IMR-90 (cell line): ENCODE measurements at places on chromosomes 3 and 15. TPM values are rescaled to one million over a fixed set of nuclear protein-coding genes. Genes with fewer than 3 reads are reported as not detected.

Gene CEMIP
- 66.9 and 78.0 TPM in 2 replicates for polyA plus RNA-seq

Gene GDPGP1
- polyA plus RNA-seq, result 1.3 and 2.3 TPM in 2 replicates

Gene TICRR
- polyA plus RNA-seq, result 4.0 and 4.2 TPM in 2 replicates

Gene TYRO3
- polyA plus RNA-seq, result 15.1 and 18.4 TPM in 2 replicates

Gene FBXO40
- not detected in 2 replicates for polyA plus RNA-seq

Gene FBLN2
- polyA plus RNA-seq, result 60.8 and 66.9 TPM in 2 replicates

Gene TGM5
- not detected in 2 replicates for polyA plus RNA-seq
